ENCODE measurements at places on chromosomes 5 and 9.

DNA sequence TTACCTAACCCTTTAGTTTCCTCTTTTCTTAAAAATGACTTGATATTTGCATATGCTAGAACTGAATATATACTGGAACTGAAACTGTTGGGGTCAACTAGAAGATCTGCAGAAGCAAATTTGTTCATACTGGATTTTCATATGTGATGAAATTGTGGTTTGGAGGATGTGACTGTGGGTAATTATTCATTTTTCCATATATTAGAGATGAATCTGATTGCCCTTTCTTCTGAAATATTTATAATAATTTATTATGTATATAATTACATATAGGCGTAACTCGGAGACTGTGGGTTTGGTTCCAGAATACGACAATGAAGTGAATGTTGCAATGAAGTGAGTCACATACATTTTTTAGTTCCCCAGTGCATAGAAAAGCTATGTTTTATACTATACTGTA lies 149.1 kb downstream of the ATP10B start:
- DNase-seq = no peak

DNA sequence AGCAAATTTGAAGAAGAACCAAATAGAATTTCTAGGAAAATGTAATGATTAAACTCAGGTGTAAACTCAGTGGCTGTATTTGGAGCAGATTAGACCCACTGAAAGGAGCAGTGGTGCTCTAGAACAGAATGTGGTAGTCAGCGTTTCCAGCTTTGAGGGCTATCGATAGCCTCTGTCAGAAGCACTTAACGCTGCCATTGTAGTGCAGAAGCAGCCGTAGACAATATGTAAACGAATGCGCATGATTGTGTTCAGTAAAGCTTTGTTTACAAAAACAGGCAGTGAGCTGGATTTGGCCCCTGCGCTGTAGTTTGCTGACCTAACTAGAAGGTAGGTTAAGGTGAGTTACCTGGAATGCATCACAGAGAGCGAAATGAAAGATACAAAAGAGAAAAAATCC lies 72.0 kb downstream of the FAM78A start:
- DNase-seq = no peak

GRCh38 chr5:65771266-65771665 lies 49.3 kb downstream of the NLN start:
- no peak for DNase-seq

GRCh38 chr9:70260606-70261005 lies 1.8 kb downstream of the SMC5 start:
- DNase-seq = no peak

DNA sequence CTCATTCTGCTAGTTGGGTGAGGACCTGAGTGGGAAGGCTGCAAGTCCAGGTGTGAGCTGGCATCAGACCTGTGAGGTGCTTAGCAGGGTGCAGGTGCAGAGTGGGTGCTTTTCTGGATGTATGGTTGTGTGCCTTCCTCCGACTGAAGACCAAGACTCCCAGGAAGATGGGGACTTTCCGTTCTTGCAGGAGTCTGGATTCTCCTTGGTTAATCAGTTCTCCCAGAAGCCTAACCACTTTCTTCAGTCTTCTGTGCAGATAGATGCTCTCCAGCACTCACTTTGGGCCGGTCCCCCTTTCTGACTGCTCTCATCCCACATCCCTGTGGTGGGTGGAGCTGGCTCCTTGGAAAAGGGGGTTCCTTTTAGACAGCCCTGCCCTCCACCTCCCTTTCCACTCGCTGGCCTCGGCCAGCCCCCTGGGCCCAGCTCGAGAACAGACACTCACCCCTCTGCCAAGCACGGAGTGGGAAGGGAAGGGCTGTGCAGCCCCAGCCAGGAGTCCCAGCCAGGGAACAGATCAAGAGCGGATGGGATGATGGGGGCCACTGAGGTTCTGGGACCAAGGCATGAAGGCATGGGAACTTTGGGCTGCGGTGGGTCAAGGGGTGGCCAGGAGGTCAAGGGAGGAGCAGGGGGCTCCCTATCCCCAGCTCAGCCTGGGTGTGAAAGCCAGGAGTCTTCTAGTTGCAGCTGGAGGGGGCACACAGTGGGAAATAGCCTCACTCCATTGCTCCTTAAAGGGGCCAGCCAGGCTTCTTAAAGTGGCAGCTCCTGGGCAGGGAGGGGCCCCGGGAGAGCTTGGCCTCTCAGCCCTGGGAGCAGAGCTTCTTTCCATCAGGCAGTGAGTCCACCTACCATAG lies 62.4 kb downstream of the FGF18 start:
- DNase-seq = no peak

- DNase-seq = no peak
Measured at GRCh38 chr9:37521111-37521510, 35.4 kb downstream of the POLR1E start.

DNA sequence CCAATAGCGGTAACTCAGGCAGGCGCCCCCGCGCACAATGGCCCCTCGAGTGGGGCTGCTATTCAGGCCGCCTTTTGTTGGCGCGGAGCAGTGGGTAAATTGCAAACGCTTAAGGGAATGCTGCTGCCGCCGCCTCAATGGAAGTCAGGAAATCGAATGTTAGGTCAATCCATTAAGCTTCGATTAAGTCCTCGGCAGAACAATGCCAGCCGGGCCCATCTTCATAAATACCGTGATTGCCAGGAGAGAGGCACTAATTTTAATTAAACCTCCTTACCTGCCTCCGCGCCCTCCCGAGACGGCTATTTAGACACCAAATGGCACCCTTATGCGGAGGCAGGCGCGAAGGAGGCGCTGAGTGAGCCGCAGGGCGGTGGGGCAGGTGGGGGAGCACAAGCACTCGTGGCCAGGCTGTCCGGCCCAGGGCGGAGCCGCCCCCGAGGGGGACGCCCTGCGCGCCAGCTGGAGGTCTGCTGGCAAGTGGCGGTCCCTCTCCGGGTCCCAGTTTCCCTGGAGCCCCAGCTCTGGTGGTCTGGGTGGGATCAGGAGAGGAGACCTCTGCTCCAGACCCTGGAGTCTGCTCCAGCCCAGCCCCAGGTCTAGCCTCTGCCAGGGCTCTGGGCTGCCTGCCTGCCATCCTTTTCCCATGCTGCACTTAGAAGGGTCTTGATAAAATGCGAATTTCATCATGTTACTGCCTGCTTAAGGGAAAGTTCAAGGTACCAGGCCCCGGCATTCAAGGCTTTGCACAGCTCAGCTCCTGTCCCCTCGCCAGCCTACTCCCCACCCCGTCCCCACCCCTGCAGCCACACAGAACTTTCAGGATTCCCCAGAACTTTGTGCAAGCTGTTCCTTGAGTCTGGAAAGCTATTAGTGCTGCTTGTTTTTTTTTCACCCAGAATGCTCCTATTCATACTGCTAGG lies 19.7 kb downstream of the NR5A1 start:
- DNase-seq = no peak

DNA sequence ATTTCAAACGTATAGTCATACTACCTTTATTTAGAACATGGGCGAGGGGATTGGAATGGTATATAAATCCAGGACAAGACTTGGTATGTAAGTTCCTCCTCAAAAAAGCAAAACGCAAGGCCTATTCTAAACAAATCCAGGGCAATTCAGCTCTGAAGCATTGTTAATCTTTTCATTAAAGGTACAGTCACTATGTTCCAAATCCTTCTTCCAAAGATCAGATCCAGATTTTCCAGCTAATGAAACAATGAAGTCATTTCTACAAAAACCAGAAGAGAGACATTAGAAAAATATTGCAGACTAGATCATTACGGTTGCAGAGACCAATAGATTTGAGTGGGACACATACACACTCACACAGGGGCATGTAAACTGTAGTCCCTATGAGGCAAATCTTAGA lies 116.1 kb upstream of the BNC2 start:
- no peak for DNase-seq

GRCh38 chr9:109289186-109289585 lies 31.7 kb downstream of the EPB41L4B start:
- DNase-seq = no peak

- DNase-seq = no peak
Measured at GRCh38 chr5:169192536-169192935, 108.4 kb downstream of the SLIT3 start.

DNA sequence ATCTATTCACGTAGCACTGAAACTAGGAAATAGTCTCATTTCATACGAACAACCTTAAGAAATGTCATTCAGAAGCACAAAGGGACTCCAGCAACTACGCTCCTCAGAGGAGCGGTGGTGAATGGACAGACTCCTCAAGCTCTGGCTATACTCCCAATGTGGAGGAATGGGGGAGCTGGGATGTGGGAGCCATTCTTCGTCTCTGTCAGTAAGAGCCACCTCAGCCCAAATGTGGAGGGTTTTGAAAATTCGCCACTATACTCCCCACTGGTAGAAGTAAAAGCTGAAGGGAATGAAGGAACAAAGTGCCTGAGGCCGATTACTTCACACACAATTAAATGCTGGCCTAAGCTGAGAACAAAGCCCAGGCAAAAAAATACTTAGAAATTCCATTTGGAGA lies 96.3 kb downstream of the ADAMTS12 start:
- no peak for DNase-seq

GRCh38 chr5:58260243-58260642 lies 199.6 kb downstream of the PLK2 start:
- DNase-seq = no peak

DNA sequence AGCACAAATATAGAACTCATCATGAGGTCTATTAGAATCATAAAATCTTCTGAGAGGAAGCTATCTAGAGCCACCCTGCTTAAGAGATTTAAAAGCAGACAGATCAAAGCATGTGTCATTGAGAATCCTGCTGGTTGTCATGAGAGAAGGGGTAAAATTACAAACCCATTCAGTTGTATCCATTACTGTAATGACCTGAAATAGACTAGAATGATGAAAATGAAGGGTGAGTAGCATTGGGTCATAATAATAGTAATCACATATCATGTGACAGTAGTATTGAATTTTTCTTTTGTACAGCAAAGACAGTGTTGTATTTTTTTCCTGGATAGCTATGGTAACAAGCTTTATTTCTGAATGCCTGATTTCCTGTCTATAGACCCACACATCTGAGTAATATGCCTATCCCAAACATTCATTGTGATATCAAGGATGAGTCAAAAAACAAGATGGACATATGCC lies 149.0 kb downstream of the PDE4D start:
- no peak for DNase-seq

GRCh38 chr9:27829621-27830020 lies 256.3 kb upstream of the C9orf72 start:
- no peak for DNase-seq

GRCh38 chr5:43251754-43252153 lies 59.7 kb downstream of the NIM1K start:
- DNase-seq = no peak

GRCh38 chr9:91154686-91155085 lies 207.0 kb downstream of the AUH start:
- DNase-seq = no peak

GRCh38 chr5:106481374-106481773 lies 1189.4 kb downstream of the EFNA5 start:
- DNase-seq = no peak

GRCh38 chr5:1826235-1826980 lies 25.2 kb downstream of the NDUFS6 start:
- no peak for DNase-seq

DNA sequence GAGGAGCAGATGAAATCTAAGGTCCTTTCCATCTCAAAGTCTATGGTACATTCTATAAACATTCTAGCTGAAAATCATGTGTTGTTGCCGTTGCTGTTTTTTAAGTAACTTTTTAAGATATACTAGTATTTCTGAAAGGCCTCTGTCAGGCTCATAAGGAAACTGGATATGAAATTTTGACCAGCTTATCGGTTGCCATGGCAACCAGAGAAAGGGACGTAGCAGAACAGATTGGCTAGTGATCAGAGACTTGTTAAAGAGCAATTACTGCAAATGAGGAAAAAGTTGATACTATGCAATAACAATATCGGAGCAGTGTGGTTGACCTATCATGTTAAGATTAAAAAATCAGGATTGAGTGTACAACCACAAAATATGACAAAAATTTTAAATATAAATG lies 57.0 kb upstream of the RNF180 start:
- DNase-seq = no peak

DNA sequence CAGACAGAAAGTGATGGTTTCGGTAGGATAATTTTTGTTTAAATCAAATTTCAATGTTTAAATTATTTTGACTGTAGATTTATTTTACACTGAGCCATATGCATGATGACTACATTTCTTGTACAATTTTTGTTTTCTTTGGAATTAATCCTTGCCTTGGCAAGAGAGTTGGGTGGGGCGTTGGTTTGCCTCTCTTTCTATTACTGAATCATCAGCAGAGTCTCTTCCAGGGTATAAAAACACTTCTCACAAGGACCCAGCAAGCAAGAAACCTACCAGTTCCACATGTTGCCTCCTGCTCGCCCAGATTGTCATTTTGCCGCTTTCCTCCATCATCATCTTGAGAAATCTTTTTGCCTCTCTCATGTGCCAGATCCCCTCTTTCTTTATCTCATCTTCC lies 455.0 kb upstream of the DMAC1 start:
- DNase-seq = no peak

DNA sequence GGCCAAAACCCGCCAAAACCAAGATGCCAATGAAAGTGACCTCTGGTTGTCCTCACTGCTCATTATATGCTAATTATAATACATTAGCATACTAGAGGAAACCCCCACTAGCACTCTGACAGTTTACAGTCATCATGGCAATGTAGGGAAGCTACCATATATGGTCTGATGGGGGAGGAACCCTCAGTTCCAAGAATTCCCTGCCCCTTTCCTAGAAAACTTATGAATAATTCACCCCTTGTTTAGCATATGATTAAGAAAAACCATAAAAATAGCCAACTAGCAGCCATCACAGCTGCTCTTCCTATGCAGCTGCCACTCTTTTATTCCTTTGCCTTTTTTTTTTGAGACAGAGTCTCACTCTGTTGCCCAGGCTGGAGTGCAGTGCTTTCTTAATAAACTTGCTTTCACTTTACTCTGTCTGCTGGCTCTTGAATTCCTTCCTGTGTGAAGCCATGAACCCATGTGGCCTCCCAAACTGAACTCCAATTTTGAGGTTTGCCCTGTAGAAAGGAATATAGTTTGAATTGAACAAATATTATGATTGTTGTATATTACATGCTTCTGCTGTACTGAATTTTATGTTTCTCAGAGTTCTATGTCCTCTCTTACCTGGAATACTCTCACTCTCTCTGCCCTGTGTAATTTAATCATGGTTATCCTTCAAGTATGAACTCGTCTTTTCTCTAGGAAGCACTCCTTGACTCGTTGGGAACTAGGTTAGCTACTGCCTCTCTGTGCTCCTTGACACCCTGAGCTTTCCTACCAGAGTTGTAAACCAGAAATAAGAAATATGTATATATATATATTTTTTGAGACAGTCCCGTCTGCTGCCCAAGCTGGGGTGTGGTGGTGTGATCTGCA lies 59.8 kb downstream of the KIAA1958 start:
- DNase-seq = no peak

DNA sequence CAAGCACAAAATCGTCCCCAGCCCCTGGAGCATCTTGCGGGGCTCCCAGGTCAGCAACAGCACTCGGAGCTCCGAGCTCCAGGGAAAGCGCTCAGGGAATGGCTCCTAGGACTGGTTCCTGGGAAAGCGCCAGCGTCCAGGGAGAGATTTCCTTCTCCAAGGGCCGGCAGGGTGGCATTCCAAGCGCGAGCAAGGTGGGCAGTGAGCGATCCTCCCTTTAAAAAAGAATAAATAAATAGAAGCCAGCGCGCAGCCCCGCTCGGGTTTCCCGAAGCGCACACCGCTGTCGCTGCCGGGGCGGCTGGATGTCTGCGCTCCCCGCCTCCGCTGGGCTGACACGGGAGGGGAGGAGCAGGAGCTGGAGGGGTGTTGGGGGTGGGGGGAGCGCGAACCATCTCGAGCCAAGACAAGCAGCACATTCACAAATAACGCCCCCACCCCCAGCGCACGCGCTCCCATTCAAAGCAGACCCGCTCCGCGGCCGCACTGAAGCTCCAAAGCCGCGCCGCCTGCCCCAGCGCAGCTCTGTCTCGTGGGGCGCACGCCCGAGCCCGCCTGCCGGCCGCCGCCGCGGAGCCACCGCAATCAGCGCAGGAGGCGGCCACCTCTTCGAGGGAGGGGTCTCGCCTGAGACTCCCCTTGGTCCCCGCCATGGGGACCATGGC lies 327.4 kb downstream of the SH3GL2 start:
- DNase-seq = no peak

All from activated naive CD8-positive, alpha-beta T cell treated with anti-CD3 and anti-CD28 coated beads, Interleukin-2, amount 50 U/mL, for 16 hours (primary cell).